NCI-H1092 (cell line): ENCODE measurements at places on chromosomes 2 and 18.

GRCh38 chr2:108946442-108946841, 42.6 kb downstream of the EDAR start:
- DNase-seq, result no peak

- DNase-seq, result no peak
Observed at GRCh38 chr2:237660381-237660900, 33.1 kb downstream of the LRRFIP1 start.

GRCh38 chr18:3162181-3162580, 57.6 kb downstream of the MYOM1 start:
- DNase-seq, result no peak

- no peak for DNase-seq
Observed at GRCh38 chr2:239549711-239550255, 149.0 kb upstream of the HDAC4 start.

DNA sequence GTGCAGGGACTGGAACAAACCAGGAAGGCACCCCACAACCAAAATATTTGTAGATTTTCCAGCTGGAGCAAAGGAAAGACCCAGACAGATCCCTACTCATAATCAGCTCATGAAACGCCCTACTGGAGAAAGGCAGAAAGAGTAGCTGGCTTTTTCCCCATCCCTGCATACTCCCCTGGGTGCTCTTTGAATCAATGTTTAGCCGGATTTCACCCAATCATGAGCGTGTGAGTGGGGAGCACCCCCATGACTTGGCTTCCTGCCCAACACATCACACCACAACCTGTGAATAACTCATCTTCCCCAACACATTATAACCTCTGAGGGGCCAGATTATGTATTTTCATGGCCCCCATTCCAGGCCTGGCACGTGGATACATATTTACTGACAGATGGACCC, 35.1 kb upstream of the SLC14A1 start:
- no peak for DNase-seq

DNA sequence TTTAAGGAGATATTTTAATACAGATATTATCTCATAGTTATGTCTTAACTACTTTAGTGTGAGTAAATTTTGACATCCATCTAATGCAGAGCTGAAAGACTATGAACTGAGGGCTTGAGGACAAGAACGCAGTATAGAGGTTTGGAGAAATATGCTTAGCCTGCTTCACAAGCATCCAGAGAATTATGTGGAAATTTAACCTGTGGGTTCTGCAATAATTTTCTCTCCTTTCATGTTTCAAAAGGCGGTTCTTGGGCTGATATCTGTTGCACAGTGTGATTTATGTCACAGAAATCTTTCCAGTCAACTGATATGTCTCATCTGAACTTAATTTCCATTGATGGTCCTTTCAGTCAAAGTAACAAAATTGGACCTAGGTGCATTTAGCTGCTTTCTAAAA, 371.9 kb upstream of the VRK2 start:
- DNase-seq, result no peak

- DNase-seq, result no peak
Observed at GRCh38 chr18:9750606-9751304, 42.7 kb downstream of the RAB31 start.

DNA sequence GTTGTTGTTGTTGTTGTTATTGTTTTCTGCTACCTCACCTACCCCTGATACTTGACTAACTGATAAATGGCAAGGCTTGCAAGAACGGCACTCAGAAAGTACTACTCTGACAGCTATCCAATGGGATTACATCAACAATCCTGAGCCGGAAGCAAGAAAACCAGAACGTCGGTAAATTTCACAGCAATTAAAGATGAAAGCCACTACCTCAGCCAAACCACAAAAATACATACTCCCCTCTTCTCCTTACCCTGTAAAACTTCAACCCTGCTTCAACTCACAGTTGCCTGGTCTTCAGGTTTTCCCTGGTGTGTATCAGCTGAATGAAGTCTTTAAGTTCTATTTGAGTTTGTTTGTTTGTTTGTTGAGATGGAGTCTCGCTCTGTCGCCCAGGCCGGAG, 293.7 kb upstream of the RND3 start:
- no peak for DNase-seq

DNA sequence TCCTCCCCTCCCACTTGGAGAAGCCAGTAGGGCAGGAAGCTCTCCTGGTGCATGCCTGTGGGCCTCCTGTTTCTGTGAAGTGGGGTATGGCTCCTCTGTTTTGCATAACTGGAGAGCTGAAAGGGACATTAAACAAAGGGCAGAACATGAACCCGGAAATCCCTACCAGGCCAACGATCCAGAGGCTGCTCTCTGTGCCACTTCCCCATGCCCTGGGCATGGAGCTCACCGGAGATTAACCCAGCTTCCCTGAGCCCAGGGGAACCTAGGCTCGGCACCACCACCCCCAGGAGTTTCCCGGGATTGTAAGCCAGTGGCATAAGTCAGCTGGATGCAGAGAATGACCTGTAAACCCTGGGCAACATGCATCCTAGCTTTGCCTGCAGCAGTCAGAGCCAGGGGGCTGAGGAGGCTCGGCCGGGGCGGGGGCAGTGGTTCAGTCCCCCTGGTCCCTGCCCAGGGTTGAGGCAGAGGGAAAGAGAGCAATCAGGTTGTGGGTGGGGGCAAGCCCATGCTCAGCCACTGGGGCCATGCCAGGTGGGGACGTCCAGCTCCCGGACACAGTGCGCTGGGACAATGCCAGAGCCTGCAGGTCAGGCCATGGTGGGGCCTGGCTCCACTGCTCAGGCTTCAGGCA, 49.5 kb downstream of the TIMM21 start:
- no peak for DNase-seq

GRCh38 chr18:61887838-61888237, 5.0 kb downstream of the RNF152 start:
- DNase-seq, result no peak

GRCh38 chr2:23327887-23328286, 57.1 kb upstream of the KLHL29 start:
- DNase-seq, result no peak

DNA sequence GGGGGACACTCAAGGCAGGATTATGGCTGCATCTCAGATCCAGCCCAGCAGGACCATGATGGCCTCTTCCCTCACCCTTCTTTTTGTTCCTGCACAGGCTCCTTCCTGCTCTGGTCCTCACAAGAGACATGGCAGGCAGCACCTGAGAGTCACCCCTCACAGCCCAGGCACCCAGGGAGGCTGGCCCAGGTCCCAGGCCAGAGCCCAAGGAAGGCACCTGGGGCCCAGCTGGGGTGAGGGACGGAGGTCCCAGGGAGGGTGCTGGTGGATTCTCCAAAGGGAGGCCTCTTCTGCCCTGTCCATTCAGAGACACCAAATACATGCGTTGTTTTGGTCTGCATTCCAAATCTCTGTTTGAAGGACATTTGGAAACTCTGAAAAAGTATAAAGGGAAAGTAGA, 285.4 kb upstream of the HS6ST1 start:
- no peak for DNase-seq

DNA sequence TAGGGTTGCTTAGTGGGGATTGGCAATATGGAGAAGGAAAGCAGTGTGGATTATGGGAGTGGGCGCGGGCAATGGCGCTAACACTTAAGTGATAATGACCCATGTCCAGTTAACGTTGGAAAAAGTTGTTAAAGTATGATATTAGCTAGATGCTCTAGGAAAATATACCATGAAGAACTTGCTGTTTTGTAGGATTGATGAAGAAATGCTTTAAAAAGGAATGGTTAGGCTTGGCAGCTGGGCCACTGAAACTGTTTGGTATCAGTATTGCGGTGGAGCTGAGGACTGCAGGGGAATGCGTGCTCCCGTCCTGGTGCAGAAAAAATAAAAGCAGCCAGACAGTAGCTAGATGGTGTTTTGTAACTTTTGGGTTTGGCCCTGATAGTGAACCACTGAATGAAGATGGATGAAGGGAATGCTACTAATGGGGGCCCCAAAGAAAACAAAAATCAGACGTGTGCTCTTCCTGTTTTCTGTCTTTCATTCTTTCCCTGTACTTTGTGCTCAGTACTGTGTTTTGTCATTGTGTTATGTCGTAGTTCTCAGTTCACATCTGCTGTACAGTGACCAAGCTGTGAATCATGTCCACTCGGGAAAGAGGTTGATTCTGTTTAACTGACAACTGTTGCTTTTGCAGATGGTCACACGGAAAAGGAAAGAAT, 999 bp downstream of the INSIG2 start:
- no peak for DNase-seq

GRCh38 chr2:25419678-25420242, 78.0 kb upstream of the DNMT3A start:
- no peak for DNase-seq
